ENCODE measurements at places on chromosomes 3 and 15. TPM values are rescaled to one million over a fixed set of nuclear protein-coding genes. Genes with fewer than 3 reads are reported as not detected.
A peak's percentile ranks its signal among the peaks of the same experiment; 100 is the strongest.

DNA sequence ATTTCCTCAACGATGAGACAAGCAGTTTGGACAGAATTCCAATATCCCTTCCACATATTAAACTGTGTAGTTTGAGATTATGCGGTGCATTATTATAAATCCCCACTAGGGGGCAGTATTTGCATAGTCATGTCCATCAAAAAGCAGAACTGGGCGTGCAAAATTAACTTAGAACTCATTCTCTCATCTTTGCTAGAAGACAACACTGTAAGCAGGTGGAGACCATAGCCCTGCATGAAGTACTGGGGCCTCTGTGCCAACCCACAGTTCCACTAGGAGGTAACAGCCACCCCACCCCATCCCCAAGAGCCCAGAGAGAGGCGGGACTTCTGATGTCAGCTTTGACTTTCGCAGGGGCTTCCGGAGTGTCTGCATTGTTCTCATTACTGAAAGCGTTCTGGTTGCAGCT, 106.6 kb upstream of the TMC3 start:
- peaks cover 5% of the 10 kb centered on the region for H3K4me1 ChIP-seq
- H3K27ac ChIP-seq, result peak overlapping the region; percentile 50
- peak; percentile 22 for DNase-seq
- H3K4me3 ChIP-seq, result no peak overlapping the region
- H3K36me3 ChIP-seq, result no peaks in the 10 kb centered on the region

DNA sequence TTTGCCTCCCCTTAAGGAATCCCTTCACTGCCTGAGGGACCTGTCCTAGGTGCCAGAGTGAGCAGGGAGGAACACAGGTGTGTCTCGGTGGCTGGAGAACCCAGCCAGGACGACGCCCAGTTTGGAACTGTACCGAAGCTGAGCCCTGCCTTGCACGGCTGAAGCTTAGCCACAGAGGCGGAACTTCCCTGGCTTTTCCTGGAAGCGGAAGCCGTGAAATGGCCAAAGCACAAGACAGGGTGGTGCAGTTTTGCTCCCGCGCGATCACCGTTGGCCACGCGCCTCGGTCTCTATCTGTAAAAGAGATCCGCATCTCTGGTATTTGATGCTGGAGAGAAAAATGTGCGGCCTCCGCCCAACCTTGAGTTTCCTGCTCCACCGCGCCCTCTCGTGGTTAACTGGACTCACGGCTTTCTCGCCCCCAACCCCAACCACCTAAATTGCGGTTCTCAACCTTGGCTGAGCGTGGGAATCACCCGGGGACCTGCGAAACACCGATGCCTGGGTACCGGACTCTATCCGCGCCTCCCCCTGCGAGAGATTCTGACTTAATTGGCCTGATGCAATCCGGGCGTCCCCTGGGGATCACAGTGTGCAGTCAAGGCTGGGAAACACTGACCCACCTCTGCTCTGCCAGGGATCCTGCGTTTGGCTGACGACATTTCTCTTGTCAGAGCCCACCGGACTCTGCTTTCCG, 70.7 kb upstream of the ABHD2 start:
- peak overlapping the region; percentile 76 for H3K4me3 ChIP-seq
- peak; percentile 84 for DNase-seq
- H3K27me3 ChIP-seq, result peaks cover 3% of the 10 kb centered on the region
- peaks cover 14% of the 10 kb centered on the region for H3K4me1 ChIP-seq
- no peaks in the 10 kb centered on the region for H3K36me3 ChIP-seq

The CHL1 gene
- 0.33 TPM for total RNA-seq

The CDHR4 gene
- total RNA-seq, result not detected

The ATP13A4 gene
- 7.1 TPM for total RNA-seq
